Upper lobe of left lung (tissue), 6 donors: ENCODE measurements at places on chromosomes 1 and 21. TPM values are rescaled to one million over a fixed set of nuclear protein-coding genes. Genes with fewer than 3 reads are reported as not detected.

Gene ZNF692
- total RNA-seq, result 25.7 TPM

Gene KRTAP12-2
- total RNA-seq, result not detected

- DNase-seq, result peak; percentile 59
Measured at GRCh38 chr1:1972976-1973715, 30.4 kb downstream of the CFAP74 start.

DNA sequence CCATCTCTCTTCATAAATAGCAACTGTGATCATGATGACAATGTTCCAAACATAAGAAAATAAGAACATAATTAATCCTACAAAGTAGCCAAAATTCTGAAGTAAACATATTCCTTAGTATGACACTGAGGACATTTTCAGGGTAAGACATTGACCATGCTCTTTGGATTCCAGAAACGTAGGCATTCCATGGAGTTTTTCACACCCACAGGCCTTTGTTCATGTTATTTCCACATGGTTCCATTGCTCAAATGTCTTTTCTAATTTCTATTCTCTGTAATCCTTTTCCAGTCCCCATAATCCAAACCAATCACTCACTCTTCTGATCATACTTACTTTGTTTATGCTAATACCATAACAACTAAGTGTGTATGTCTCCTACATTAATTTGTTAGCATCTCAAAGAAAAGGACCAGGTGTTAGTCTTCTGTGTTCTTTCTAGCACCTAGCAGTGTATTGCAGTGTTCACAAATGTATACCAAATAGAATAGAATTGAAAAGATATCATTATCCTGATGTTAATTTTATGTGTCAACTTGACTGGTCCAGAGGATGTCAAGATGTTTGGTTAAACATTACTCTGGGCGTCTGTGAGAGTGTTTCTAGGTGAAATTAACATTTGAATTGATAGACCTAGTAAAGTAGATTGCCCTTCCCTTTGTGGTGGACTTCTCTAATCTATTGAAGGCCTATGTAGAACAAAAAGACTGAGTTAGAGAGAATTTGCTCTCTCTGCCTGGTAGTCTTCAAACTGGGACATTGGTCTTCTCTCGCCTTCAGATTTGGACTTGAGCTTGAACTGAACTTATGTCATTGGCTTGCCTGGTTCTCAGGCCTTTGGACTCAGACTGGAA, 516.6 kb downstream of the PTPRC start:
- no peak for DNase-seq

DNA sequence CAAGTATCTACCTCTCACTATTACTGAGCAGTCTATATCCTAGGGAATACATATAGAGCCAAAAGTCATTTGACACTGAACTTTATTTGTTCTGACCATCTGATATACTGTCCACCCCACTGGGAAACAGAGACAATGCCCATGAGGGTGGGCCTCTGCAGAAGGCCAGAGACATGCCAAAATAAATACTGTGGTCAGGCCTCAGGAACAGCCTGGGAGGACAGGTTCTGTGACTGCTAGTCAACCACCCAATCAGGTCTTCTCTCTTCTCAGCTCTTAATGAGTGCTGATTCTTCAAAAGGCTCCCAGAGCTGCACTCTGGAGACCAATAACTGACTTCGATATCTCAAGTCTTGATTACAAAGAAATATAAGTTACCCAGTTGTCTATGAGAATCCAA, 5.5 kb upstream of the ANKRD35 start:
- peak; percentile 74 for DNase-seq

GRCh38 chr1:92470216-92470615, 16.5 kb downstream of the GFI1 start:
- no peak for DNase-seq
